ENCODE measurements at places on chromosomes 5 and 9. TPM values are rescaled to one million over a fixed set of nuclear protein-coding genes. Genes with fewer than 3 reads are reported as not detected.

HAVCR1 gene
- 0.44 TPM for total RNA-seq

DPYSL3 gene
- 72.6 TPM for total RNA-seq

SEC61B gene
- total RNA-seq, result 34.9 TPM

FOXD4L4 gene
- total RNA-seq, result 2.1 TPM

ASPN gene
- 0.92 TPM for total RNA-seq

C5orf46 gene
- not detected for total RNA-seq

SLC34A3 gene
- total RNA-seq, result not detected

PCDHGA2 gene
- 10.0 TPM for total RNA-seq

CCDC180 gene
- total RNA-seq, result 21.9 TPM

SPINK1 gene
- not detected for total RNA-seq

SDHA gene
- total RNA-seq, result 177 TPM

NIPSNAP3A gene
- total RNA-seq, result 16.9 TPM

EFNA5 gene
- total RNA-seq, result 41.8 TPM

LIFR gene
- total RNA-seq, result 110 TPM

PAIP1 gene
- total RNA-seq, result 73.2 TPM

GPR151 gene
- 1.2 TPM for total RNA-seq

PKD2L2 gene
- not detected for total RNA-seq

ST8SIA4 gene
- total RNA-seq, result 6.5 TPM

PRR16 gene
- total RNA-seq, result 10.2 TPM

MIER3 gene
- 24.1 TPM for total RNA-seq

ROR2 gene
- total RNA-seq, result 3.9 TPM

DNAH5 gene
- total RNA-seq, result 3.1 TPM

ZNF354B gene
- total RNA-seq, result 21.4 TPM

CAST gene
- total RNA-seq, result 103 TPM

APBA1 gene
- total RNA-seq, result 119 TPM

GDA gene
- total RNA-seq, result 102 TPM

BSPRY gene
- 2.1 TPM for total RNA-seq

FBXL7 gene
- total RNA-seq, result 14.2 TPM

SELENOP gene
- 243 TPM for total RNA-seq

COL27A1 gene
- 8.8 TPM for total RNA-seq

CWC27 gene
- 20.5 TPM for total RNA-seq

ZNF169 gene
- 16.6 TPM for total RNA-seq

PDE4D gene
- total RNA-seq, result 99.8 TPM

ADAMTS12 gene
- 0.10 TPM for total RNA-seq

PRRC2B gene
- total RNA-seq, result 285 TPM

MAP3K1 gene
- total RNA-seq, result 7.6 TPM

SOX30 gene
- total RNA-seq, result 0.24 TPM

F2RL2 gene
- total RNA-seq, result not detected

NOXA1 gene
- 15.6 TPM for total RNA-seq

HNRNPH1 gene
- total RNA-seq, result 347 TPM

All from dorsolateral prefrontal cortex (tissue), 122 donors.